ENCODE measurements at places on chromosomes 2 and 18. TPM values are rescaled to one million over a fixed set of nuclear protein-coding genes. Genes with fewer than 3 reads are reported as not detected.

- no peak for DNase-seq
These were observed 1.7 kb upstream of the LPIN2 start for GRCh38 chr18:3014503-3015203.

DNA sequence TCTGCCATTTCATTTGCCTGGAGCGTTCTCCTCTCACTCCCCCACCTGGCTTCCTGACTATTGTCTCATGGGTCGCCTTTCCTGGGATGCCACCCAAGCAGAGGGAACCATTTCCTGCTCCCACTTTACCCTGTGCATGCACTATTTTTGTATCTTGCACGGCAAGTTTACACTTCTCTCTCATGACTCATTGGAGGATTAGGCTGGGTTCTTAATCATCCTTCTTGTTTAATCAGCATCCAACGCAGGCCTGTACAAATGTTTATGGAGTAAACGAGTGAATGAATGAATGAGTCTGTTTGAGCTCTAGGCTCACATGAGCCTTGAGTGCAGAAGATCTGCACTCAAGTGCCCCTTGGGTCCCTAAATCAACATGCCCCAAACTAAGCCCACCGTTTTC, 3.8 kb upstream of the ARHGAP25 start:
- DNase-seq = no peak

GRCh38 chr18:42925036-42925435, 190.4 kb downstream of the RIT2 start:
- DNase-seq = no peak

- no peak for DNase-seq
These were observed 2.3 kb downstream of the GCKR start for GRCh38 chr2:27498975-27499374.

Gene ZNF804A
- 0.06 TPM for total RNA-seq

Gene PSMA8
- not detected for total RNA-seq

GRCh38 chr18:60568220-60568619, 195.6 kb upstream of the MC4R start:
- DNase-seq = no peak

Measured in left colon (tissue), 2 donors.